Activated CD8-positive, alpha-beta memory T cell treated with anti-CD3 and anti-CD28 coated beads, Interleukin-2, amount 10 ng/mL, durations not matched to agents 7 days and 5 days (primary cell): ENCODE measurements at places on chromosomes 16 and 17.

GRCh38 chr17:73513426-73513825, 130.8 kb downstream of the SDK2 start:
- no peak for DNase-seq

DNA sequence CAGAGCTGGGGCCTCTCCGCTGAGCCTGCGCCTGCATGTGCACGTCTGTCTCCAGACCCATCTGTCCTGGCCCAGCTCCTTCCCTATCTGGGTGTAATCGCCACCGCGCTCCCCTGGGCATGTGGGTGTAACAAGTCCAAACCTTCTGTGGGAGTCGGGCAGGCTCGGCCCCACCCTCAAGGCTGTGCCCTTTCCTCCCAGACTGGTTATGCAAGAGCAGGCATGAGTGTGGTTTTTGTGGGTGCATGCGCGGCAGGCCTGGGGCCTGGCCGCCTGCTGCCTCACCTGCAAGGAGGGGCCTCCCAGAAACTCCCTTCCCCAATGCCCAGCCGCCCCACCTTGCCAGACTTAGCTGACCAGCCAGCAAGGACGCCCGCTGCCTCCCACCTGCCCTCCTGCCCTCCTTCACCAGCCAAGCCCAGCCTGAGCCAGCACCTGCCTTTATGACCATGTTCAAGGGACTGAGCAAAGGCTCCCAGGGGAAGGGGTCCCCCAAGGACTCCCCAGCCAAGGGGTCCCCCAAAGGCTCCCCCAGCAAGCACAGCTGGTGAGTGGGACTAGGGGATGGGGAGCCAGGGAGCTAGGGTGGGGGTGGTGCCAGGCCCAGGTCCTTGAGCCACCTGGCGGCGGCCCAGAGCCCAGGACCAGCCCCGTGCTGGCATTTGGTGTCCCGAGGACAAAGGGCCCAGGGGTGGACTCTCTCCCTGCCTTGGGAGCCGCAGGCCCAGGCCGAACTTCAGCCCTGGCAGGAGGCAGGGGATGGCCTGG, at the start of gene EVPLL:
Gene EVPLL, plus strand, starts transcription at position 342 of the 768 bp plus-strand sequence. CDS start 3,160 bp downstream, outside the sequence.
- DNase-seq, result no peak

DNA sequence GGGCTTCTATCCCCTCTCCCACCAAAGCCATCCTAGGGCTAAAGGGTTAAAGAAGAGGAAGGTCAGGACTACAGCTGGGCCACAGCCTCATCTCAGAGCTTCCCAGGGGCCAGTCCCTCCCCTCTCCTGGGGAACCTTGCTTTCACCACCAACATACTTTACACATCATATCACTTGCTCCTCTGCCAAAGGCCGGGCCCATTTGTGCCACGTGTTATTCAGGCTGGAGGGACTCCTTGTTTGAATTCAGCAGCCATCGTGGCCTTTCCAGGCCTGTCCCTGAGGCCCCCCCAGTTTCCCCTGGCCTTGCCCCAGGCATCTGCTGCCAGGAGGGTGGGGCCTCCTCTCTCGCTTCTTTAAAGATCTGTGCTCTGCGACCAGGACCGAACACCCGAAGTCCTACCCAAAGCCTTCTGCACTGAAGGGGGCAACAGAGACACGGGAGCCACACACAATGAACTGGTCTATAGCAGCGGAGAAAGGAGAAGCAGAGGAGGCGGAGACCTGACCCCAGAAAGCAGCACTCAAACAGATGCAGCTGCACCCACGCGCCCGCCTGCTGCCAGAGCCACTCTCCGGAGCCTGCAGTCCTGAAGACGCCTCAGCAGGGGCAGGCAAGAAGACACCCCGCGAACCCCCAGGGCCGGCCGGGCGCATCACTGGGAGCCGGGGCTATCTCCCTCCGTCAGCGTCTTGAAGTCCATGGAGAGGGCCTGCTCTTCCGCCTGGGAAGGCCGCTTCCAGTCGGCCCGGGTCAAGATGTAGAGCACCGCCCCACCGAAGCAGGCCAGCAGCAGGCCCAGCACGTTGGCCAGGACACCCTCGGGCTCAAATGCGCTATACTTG, 12.1 kb downstream of the CYB561 start:
- DNase-seq, result no peak

DNA sequence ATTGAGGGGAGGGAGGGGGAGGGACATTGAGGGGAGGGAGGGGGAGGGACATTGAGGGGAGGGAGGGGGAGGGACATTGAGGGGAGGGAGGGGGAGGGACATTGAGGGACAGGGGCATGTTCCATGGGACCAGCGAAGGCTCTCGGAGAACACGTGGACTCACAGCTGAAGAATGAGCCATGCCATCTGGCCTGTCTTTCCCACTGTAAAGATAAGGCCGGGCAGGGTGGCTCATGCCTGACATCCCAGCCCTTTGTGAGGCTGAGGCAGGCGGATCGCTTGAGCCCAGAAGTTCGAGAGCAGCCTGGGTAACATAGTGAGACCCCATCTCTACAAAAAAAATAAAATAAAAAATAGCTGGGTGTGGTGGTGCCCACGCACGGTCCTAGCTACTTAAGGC, 32.5 kb downstream of the RPH3AL start:
- no peak for DNase-seq

- no peak for DNase-seq
Observed at GRCh38 chr16:66495440-66495839, 54.5 kb downstream of the TK2 start.

DNA sequence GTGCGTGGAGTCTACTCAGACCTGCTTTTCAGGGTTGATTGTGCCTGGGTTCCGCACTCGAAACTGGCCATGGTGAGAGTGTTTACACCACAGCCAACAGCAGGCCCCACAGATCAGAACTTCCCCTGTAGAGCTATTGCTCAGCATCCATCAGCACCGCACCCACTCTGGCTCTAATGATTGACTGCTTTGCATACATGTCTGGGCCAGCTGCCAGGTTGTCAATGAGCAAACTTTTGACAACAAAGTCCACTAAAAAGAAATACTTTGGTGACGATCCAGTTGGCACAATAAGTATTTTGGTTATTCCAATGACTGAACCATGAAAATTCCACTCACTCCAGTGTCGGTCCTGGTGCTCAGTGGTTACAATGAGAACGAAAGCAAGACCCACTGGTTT, 190.7 kb downstream of the FOXL1 start:
- DNase-seq, result no peak

- no peak for DNase-seq
Observed at GRCh38 chr16:79931721-79932120, 331.2 kb upstream of the MAF start.

- peak; percentile 89 for DNase-seq
Observed at GRCh38 chr16:66746682-66747081, 4.7 kb downstream of the DYNC1LI2 start.

DNA sequence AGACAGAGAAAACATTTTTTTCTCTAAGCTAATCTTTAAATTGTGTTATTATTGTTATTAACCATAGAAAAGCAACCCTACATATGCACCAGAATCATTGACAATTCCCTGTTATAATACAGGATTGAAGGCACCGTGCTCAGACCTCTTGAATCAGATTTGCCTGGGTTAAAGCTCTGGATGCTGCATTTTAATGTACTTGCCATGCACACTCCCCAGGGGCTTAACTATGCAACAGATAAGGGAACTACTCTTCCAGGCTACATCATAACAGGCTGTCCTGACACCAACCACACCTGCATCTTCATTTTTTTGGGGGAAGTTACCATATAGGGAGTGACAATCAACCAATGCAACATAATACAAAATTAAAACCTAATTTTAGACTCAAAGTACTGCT, 1187.6 kb upstream of the CDH8 start:
- no peak for DNase-seq

DNA sequence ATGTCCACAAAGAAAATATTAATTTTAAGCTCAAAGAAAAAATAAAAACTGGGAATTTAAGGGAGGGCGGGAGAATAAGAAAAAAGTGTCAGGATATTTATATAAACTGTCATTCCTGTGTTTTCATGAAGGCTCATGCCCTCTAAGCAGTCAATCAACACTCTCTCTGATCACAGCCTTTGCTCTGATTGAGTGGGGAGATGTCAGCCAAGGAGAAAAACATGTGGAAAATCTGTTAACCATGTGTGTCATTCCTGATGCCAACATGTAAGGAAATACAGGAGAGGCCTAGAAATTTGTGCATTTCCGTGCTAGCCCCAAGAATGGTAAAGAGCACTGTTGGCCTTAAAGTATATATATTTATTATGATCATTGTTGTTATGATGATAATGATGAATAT, 137.9 kb upstream of the IRX5 start:
- DNase-seq, result no peak

DNA sequence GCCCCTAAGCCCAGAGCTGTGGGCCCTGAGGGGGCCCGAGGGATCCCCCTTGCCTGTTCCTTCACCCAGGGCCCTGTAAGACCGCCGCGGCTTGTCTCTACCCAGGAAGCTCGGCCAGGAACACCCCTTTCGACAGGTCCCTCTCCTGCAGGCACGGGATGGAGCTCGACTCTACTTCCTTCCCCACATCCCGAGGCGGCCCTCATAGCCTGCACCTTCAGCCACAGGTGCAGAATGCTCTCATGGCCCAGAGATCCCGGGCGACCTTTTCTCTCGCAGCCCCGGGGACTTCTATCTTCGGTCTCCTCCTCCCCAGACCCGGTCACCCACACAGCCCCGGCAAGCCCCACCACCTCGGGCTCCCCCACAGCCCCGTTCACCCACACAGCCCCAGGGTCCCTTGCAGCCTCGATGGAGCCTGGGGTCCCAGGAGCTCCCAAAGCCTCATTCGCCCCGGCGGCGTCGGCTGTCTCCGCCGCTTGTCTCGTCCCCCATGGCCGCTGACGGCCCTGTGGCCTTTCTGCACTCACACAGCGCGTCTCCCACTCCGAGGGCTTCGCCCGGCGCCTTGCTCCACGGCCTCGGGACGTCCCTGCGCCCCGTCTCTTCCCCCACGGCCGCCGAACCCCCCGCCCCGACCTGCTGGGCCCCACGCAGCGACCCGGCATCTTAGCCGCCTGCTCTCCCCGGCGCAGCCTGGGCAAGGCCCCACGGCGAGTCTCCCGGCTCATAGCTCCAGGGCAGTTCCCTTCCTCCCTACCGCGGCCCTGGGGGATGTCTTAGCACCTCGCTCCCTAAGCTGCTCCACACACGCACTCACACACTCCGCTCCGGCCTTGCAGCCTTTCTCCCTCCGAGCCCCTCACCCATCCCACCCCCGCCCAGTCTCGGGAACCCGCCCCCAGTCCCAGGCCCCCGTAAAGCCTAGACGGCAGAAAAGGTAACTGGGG, 650 bp downstream of the KIAA0753 start:
- peak; percentile 57 for DNase-seq

- DNase-seq, result no peak
Observed at GRCh38 chr16:12089492-12090150, 113.1 kb downstream of the SNX29 start.

DNA sequence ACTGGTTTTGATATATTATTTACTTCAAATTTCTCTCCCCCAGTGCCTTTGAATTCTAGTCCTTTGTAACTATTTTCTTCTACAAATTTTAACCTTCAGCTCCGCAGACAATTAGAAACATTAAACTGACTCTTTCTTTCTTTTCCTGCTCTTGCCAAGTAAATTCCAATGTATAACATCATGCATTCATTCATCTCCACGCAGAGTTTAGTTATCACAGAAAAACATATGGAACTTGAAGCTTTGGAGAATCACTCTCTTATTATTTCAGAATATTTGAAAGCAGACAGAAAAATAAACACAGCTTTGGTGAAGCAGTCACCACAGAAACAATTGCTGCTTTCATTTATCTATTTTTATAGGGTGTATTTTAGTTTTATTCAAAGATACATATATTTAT, 778.7 kb upstream of the CDH8 start:
- no peak for DNase-seq

DNA sequence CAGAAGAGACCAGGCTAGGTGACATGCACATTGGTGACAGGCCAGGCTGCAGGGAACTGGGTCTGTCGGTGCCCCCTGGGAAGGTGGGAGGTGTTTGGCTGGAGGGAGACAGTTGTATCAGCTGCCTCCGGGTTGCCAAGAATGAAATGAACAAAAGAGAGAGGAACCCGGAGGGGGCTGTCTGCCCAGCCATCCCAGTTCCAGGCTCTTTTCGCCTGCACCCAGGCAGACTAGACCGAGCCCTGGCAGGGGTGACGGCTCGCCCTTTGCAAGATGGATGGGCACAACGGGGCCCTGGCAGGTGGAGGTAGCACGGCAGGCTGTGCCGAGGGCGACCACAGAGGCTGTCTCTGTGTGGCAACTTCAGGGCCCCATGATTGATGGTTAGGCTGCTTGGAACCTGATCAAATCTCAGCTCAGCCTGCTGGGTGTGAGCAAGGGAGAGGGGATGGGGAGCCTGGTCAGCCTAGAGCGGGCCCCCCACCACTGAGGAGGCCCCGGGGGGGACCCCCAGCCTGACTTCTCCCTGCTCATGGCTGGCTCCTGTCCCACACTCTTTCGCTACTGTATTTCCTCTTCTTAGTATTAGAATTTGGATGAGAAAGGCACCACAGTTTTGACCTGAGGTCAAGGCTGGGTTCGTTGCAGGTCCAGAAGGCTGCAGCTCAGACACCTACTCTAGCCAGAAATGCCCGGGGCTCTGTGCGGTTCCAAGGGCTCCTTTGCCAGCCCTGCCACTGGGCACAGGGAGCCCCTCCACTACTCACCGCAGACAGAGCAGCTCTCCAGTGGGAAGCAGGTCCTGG, 118.9 kb upstream of the CHMP6 start:
- DNase-seq, result no peak

DNA sequence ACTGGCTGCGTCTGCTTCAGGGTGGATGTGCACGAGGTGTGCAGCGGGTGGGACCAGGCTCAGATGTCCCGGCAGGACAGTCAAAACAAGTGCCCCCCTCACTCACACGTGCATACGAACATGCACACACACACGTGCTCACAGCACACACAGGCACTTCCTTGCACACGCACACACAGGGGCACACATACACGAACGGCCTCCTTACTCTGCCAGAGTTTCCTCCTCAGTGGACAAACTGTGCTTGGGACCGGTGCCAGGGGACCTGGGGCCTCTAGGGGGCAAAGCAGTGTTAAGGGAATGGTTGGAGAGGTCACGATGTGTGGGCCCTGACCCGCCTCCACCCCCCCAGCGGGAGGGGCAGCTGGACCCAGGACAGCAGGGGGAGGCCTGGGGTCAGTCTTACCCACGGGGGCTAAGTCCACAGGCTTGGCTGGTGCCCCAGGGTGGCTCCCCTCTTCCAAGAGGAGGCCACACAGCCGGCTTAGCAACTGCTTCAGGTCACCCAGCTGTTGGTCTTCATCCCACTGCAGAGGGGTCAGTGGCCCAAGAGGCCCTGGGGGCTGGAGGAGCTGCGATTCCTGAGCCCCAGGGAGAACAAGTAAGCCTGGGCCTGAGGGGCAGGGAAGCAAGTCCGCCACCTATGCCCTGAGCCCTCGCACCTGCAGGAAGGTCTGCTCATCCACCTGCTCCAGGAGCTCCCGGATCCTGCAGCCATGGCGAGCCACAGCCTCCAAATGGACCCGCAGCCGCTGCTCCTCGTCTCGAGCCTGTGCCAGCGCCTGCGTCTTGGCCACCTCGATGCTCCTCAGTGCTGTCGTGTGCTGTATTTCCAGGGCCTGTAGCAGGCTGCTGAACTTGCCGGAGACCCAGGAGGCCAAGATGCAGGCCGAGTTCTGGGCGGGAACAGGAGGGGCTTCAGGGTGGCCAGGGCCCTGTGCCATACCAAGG, 4.9 kb downstream of the TRIM65 start:
- DNase-seq, result no peak

DNA sequence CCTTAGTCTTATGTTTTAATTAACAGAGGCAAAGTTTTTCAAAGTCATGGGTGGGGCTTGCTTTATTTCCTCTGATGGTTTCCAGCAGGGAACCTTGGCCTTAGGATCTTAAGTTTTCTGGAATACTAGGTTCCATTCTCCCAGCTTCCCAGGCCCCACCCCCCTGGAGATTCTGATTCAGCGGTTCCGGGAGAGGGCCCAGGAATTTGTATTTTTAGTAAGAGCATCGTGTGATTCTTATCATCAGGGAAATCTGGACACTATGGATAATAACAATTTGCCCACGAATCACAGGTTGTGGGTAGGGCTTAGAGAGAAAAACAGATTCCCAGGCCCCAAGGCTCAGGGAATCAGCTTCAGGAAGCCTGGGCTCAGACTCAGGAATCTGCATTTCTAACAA, 263.6 kb downstream of the NTN1 start:
- peak; percentile 3 for DNase-seq
